ENCODE measurements at places on chromosomes 4 and X.

DNA sequence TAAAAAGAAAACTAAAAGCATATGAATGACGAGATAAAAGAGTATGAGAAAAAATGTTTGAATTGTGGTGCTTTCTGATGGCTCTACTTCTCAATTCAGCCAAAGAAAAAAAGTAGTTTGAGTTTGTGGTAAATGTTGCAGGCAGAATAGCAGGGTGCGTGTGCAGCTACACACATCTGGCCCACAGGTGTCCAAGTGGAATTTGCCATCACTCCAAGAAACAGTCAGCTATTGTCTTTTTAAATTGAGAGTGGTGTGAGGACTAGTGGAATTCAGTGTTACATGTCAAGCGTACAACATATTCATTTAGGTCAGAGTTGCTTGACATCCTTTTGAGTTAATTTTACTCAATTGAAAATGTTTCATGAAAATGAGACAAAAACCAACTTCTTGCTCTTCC lies 424.8 kb upstream of the MAD2L1 start:
- DNase-seq, result no peak

DNA sequence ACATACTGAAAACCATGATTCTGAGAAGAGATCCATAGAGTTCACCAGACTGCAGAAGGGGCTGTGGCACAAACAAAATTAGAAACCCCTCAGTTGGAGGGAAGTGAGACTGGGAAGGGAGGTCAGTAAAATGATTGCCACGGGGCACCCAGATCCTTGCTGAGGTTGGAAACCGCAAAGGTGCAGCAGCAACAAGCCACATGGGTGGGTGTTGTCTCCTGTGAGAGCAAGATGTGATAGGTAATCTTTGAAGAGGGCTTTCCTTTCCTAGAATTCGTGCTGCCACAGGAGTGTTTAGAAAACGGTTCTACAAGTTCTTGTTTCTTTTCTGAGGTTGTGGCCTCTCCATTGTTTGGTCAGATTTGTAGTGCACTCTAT lies 85.5 kb downstream of the NFKB1 start:
- no peak for DNase-seq

DNA sequence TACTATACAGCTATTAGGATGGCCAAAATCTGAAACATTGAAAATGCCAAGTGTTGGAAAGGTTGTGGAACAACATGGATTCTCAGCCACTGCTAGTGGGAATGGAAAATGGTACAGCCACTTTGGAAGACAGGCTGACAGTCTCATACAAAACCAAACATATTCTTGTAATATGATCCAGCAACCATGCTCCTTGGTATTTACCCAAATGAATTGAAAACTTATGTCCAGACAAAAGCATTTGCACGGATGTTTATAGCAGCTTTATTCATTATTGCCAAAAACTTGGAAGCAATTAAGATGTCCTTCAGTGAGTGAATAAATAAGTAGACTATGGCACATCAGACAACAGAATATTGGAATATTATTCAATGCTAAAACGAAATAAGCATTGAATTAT lies 105.8 kb upstream of the DCLK2 start:
- DNase-seq, result no peak

- DNase-seq, result no peak
Measured at GRCh38 chr4:102390438-102390837, 45.2 kb upstream of the SLC39A8 start.

- no peak for DNase-seq
Measured at GRCh38 chr4:71049395-71049794, 55.9 kb downstream of the DCK start.

DNA sequence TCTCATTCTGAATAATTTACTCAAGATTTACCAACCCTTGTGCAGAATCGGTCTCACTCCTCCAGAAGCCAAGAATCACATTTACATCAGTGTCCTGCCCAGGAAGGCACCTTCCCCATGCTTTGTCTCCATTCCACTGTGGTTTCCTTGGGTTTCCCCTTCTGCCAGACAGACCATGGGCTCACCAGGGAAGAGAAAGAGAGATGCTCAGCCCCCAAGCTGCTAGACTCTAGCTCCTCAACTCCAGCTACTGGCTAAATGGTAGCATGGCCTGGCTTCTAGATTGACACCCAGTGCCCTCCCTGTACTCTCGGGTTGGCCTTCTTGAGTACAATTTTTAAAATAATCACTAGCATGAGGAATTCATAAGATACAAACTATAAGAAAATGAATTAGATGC lies 12.9 kb downstream of the TLR10 start:
- no peak for DNase-seq

DNA sequence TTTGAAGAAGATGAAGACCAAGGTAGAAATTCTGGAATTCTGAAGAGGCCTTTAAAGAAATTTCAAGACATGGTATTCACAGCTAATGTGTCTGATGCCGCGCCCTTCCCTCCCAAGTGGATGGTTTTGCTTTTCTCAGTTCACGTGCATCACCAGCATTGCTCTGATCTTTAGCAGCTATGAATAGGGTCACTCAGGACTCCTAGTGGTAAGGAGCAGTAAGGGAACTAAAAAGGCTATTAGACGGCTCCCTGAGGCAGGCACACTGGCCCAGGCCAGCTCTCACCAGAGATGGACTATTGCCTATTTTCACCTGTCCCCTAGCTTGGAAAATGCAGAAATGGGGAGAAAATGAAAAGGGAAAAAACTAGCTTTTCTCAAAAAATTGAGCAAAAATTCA lies 447.5 kb upstream of the RASGEF1B start:
- DNase-seq, result no peak

GRCh38 chrX:140507982-140508305 lies 3.1 kb upstream of the SOX3 start:
- DNase-seq, result no peak

DNA sequence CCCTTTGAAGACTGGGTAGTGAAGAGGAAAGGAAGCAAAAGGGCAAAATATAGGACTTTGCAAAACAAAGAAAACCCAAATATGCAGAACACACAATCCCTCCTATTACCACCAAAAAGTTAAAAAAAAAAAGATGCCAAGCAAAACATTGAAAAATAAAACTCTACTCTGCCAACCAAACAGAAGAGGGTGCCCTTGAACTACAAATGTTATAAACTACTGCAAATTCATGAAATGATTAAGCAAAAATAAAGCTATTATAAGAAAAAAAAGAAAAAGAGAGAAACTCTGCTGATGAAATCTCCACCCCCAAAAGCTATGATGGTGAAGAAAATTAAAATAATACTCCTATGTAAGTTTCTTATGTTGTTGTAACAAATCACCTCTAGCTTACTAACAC lies 168.5 kb upstream of the STK26 start:
- DNase-seq, result no peak

DNA sequence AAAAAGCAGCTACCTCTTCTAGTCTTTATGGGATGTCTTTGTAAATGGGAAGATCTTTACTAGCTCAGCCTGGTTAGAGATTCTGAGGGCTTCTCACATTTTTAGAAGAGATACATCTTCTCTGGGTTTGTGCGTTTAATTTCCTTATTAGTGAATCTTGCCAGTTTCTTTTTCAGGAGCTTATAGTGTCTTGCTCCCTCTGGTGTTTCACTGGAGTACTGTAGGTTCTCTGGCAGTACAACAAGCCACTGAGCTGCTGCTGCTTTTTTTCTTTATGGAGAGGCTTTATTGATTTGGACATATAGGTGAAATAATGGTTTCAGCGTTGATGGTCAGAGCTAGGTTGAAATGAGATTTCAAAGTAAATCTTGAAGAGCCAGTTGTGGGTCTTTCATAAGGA lies 82.9 kb downstream of the LAS1L start:
- DNase-seq, result peak; percentile 13

GRCh38 chr4:25401066-25401465 lies 24.0 kb downstream of the ANAPC4 start:
- DNase-seq, result no peak

DNA sequence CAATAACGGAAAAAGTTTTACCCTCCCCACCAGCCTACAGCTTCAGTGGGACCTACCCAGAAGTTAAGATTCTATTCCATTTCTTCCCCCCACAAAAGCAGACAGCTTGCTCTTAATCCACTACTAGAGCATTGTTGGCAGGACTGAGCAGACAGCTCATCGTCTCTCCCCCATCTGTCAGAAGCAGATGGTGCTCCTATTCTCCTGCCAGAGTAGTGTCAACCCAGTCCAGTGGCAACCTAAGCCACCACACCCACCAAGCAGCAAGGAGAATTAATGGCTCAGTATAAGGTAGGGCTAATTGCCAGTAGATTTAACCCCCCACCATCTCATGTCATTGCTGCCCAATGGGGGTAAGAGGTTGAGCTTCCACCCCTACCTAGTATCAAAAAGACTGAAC lies 62.0 kb downstream of the AWAT2 start:
- DNase-seq, result no peak

DNA sequence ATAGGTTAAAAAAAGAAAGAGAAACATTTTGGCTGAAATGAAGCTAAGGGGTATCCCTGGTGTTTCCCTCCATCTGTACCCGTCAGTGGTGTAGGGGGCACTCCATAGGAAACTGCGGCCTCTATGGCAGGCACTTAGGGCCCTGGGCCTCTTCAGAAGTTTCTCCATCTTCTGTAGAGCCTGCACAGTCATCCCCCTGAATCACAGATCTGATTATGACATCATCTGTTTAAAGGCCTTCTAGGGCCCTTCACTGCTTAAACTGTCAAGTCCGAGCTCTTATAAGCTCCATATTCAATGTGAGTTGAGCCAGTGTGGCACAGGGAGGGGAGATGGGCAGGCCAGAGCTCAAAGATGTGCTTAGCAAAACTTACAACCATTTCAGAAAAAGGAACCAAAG lies 241.3 kb downstream of the NR3C2 start:
- no peak for DNase-seq

DNA sequence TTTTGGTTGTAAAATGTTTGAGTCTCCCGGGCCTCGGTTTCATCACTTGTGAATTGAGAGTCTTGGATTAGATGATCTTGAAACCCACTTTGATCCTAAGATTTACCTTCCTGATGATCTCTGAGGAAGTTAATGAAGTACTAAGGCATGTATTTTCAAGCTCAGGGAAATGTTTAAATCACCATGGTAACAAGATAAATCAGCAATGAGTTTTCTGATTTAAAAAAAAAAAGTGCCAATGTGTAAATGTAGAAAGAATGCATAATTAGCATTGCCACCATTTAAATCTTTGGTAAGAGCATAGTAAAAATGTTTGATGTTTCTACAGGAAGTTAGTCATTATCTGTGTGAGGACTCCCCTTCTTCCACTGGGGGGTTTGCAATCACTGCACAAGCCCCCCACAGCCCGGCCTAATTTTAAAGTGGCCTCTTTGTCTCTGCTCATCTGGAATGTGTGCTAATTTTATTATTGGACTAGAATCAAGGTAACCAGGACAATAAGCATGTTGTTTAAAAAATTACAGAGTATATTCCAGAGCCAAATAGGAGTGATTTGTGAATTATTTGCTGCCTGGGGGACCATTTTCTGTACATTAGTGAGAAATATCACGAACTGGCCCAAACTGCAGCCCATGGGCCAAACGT lies 93.6 kb downstream of the SLC34A2 start:
- DNase-seq, result no peak

DNA sequence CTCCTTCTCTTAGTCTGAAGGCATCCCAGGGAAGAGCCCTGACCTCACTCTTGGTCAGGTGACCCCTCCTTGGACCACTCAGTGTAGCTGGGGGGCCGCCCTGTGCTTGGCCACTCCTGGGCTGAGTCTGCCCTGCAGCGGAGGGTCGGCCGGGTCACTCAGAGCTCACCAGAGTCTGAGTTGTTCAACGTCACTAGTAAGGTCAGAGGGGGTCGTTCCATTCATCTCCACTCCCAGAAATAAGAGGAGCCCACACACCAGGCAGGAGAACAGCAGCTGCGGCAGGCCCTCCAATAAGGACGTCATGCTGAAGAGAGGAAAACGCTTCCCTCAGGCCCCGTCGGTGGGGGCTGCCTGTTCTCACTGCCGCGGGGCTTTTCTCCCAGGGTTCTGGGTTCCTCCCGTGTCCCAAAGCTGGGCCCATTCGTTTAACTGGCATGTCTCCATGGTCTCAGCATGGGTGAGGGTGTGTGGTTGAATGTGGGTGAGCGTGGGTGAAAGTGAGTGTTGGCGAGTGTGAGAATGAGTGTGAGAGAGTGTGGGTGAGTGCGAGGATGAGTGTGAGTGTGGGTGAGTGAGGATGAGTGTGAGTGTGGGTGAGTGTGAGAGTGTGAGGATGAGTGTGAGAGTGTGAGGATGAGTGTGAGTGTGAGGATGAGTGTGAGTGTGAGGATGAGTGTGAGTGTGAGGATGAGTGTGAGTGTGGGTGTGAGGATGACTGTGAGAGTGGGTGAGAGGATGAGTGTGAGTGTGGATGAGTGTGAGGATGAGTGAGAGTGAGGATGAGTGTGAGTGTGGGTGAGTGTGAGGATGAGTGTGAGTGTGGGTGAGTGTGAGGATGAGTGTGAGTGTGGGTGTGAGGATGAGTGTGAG lies 47.7 kb downstream of the ING2 start:
- no peak for DNase-seq

DNA sequence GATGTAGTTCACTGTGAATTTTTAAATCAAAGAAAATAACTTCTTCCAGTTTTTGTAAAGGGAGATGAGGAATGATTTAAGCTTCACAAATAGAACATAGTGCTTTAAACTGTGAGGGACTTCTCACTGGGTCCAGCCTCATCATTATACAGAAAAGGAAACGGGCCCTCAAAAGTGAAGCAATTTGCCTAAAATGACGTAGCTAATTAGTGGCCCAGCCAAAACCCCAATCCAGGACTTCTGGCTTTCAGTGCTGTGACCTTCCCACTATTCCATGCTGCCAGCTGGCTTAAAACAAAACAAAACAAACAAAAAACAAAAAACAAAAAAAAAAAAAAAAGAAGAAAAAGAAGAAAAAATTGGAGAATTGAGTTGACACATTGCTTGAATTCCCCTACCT lies 45.0 kb upstream of the STOX2 start:
- DNase-seq, result no peak

DNA sequence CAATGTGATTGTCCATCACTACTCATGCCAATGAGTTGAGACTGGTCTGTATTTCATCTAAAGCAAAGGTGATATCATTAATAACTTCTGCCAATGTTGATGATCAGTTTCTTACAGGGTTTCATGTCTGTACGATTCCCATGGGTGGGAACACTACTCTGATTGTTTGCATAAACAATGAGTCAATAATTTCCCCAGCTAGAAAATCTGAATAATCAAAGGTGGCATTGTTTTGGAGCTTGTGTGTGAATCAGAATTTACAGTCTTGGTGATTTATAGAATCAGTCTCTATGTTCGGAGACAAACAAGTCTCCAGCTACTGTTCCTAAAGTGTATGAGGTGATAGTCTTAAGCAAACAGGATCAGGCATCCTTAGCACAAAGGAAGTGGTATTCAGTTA lies 35.5 kb upstream of the PARM1 start:
- DNase-seq, result no peak

- DNase-seq, result no peak
Measured at GRCh38 chr4:6152869-6153705, 47.3 kb downstream of the JAKMIP1 start.
